ENCODE measurements at places on chromosomes 5 and 9. TPM values are rescaled to one million over a fixed set of nuclear protein-coding genes. Genes with fewer than 3 reads are reported as not detected.
A peak's percentile ranks its signal among the peaks of the same experiment; 100 is the strongest.

Gene ADRA1B
- total RNA-seq: 0.26 TPM

DNA sequence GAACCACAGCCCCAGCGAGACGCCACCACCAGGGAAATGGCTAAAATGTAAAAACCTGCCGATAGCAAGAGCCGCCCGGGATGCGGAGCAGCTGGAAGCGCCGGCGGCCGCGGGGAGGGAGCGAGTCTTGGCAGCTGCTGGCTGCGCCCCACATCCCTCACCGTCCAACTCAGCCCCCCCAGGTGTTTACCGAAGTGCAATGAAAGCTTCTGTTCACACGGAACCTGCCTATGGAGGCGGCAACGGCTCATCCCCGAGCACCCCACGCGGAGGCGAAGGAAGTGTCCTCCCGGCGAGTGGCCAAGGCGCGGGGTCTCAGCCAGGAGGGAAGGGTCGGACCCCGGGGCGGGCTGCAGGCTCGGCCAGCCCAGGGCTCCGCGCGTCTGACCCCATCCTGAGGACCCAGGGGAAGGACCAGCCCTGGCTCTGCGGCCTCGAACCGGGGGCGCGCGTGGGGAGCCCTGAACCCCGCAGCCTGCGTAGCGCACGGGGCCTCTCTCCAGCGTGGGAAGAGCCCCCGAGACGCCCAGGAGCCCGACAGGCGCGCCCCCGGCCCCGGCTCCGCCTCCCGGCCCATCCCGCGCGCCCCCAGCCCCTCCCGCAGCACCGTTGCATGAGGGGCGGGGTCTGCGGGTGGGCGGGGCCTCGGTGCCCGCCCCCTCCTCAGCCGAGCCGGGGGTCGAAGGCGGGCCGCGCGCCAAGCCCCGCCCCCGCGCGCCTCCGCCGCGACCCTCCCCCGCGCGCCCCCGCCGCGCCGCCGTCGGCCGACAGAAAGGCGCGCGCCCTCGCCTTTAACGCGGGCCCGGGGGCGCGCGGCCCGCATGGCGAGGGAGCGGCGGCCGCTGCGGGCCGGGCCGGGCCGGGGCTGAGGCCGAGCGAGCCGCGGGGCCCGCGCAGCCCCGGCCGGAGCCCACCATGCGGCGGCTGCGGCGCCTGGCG lies at the start of gene DIPK1B:
TSS of gene DIPK1B (plus strand) at position 822 of the 939 bp plus-strand sequence. CDS start at position 916, 94 bp downstream.
- H3K4me1 ChIP-seq: peaks cover 23% of the 10 kb centered on the region
- no peak for DNase-seq
- no peak within 1 kb of the TSS for H3K27ac ChIP-seq
- H3K27me3 ChIP-seq: no peaks in the 10 kb centered on the region

GRCh38 chr9:134355561-134356279 lies 29.5 kb downstream of the RXRA start:
- no peaks in the 10 kb centered on the region for H3K27me3 ChIP-seq
- DNase-seq: peak; percentile 78
- no peak overlapping the region for H3K4me3 ChIP-seq
- H3K4me1 ChIP-seq: peaks cover 74% of the 10 kb centered on the region

Gene GPR21
- total RNA-seq: not detected

GRCh38 chr5:55227664-55228430 lies 732 bp upstream of the MCIDAS start:
- DNase-seq: no peak
- peaks cover 35% of the 10 kb centered on the region for H3K4me1 ChIP-seq
- no peaks in the 10 kb centered on the region for H3K27me3 ChIP-seq
- no peaks in the 10 kb centered on the region for H3K36me3 ChIP-seq

DNA sequence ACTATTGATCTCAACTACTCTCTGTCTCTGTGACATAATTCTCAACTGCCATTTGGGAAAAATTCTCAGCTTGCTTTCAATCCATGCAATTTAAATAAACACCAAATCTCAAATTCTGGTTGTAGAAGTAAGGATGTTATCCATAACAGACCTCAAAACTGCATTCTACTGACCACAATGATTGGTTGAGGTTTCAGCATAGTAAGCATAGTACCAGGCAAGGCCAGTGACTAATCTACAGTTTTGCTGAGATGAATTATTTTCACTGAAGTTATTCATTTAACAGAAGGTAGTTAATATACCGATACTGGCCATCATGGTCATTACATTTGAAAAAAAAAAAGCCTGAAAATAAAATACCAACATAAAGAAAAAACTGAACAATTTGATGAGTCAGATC lies 488.0 kb upstream of the CDH18 start:
- no peak for DNase-seq
- no peaks in the 10 kb centered on the region for H3K36me3 ChIP-seq
- H3K27me3 ChIP-seq: no peaks in the 10 kb centered on the region
- H3K4me3 ChIP-seq: no peak overlapping the region
- H3K4me1 ChIP-seq: no peaks in the 10 kb centered on the region

Gene FASTKD3
- total RNA-seq: 9.1 TPM

Gene ALDH1A1
- 87.7 TPM for total RNA-seq

DNA sequence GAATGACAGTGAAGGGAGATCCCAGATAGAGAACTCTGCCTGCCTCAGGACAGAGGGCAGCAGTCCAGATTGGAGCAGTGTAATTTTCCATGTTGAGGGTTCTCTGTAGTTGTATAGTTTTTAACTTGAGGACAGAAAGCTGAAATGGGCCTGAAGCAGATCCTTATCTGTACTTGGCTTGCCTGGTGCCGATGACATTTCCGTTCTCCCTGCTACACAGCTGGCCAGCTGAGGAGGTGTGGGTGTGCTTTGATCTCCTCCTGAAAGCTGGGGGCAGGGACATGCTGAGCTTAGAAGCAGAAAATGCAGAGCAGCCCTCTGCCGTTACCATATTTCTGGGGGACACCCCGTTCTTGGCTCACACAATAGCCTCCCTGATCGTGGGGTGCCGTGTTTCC lies 10.5 kb downstream of the GLRX start:
- H3K4me3 ChIP-seq: no peak overlapping the region
- no peak overlapping the region for H3K27ac ChIP-seq
- H3K36me3 ChIP-seq: no peaks in the 10 kb centered on the region

DNA sequence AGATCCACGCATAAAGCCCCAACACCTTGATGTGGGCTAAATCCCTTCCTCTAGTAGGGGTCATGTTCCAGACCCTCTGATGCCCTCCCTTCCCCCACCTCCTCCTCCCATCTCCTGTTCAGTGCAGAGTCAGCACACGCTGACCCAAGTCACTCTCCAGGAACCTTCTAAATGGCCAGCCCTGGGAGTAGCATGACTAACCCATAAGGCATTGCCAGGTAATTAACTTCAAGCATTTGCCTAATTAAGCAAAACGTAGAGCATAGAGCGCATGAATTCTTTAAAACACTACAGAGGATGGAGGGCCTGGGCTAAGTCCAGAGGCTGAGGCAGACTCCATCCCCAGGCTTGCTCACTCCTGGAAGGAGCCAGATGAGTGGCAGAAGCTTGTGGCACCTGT lies 276.3 kb upstream of the MSX2 start:
- DNase-seq: no peak
- no peaks in the 10 kb centered on the region for H3K36me3 ChIP-seq
- no peaks in the 10 kb centered on the region for H3K4me1 ChIP-seq
- no peaks in the 10 kb centered on the region for H3K27me3 ChIP-seq

- H3K36me3 ChIP-seq: no peaks in the 10 kb centered on the region
- no peaks in the 10 kb centered on the region for H3K4me1 ChIP-seq
- DNase-seq: no peak
- H3K27ac ChIP-seq: no peak overlapping the region
- H3K4me3 ChIP-seq: no peak overlapping the region
- no peaks in the 10 kb centered on the region for H3K27me3 ChIP-seq
These were observed 215.5 kb downstream of the CYLC2 start for GRCh38 chr9:103210607-103211006.

Gene DDX4
- total RNA-seq: not detected

DNA sequence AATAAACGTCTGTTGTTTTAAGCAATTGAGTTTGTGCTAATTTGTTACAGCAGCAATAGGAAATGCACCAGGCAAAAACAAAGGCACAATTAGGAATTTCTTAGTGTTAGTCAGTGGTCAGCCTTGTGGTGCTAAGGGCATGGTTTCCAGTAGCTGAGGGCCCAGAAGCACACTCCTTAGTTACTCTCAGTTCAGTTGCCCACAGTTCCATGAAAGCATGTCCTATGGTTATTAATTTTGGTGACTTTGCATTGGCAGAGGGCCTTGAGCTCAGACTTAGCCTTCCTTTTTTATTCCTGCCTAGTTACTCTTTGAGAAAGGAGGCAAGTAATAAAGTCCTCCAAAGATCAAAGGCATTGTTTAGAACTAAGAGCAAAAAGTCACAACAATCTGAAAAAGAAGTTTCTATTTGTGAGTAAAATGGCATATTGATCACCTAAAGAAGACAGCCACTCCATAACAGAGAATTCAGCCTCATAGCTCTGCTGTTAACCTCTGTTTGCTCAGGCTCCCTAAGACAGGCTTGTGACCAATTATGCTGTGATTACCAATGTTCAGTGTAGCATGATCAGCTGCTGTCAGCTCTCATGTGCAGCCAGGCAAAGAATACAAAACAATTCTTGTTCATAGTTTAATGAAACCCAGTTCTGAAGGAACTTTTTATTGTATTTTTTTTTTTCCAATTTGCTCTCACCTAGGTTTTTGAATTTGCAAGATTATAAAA lies 57.0 kb upstream of the MROH2B start:
- no peaks in the 10 kb centered on the region for H3K36me3 ChIP-seq
- no peak for DNase-seq
- no peaks in the 10 kb centered on the region for H3K4me1 ChIP-seq

- H3K4me3 ChIP-seq: no peak overlapping the region
- no peak for DNase-seq
- peaks cover 8% of the 10 kb centered on the region for H3K4me1 ChIP-seq
- H3K27ac ChIP-seq: no peak overlapping the region
- H3K27me3 ChIP-seq: no peaks in the 10 kb centered on the region
- H3K36me3 ChIP-seq: no peaks in the 10 kb centered on the region
These were observed 2.6 kb upstream of the GRIN1 start for GRCh38 chr9:137136261-137136880.

DNA sequence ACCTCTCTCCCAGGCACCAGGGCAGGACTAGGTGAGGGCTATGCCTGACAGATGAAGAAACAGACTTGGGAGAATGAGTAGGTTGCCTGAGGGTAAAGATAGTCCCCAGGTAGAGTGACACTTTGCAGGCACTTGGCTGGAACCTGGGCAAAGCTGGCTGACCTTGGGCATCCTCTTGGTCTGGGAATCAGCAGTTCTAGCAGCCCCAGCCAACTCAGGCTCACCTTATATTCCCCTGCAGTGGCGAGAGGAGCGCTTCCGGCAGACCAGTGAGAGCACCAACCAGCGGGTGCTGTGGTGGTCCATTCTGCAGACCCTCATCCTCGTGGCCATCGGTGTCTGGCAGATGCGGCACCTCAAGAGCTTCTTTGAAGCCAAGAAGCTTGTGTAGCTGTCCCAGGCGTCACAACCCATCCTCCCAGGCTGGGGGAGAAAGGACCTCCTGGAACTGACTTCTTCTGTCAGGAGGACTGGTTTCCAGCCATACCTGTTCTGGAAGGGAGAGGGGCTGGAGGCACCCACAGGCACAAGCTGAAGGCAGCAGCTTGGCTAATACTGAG lies 3.1 kb downstream of the TMED9 start:
- no peaks in the 10 kb centered on the region for H3K27me3 ChIP-seq
- H3K4me1 ChIP-seq: peaks cover 42% of the 10 kb centered on the region
- H3K27ac ChIP-seq: no peak overlapping the region

Gene ASTN2
- 9.6 TPM for total RNA-seq

DNA sequence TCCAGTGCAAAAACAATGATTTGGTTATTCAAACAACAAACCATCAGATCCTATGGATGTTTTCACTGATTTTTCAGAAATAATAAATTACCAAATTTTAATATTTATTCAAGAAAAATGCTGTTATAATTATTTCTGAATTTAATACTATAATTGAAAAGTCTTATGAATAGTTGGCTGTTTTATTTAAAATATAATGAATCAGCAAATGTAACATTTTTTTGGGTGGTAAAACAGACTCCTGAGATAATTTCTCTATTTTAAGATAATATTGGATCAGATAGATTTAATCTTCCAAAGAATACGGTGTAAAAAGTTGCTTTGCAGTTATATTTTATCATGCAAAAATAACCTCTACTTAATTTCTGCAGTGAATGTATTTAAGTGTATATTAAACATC lies 5.3 kb upstream of the GOLGA1 start:
- no peak overlapping the region for H3K27ac ChIP-seq
- H3K36me3 ChIP-seq: no peaks in the 10 kb centered on the region
- H3K4me3 ChIP-seq: no peak overlapping the region
- H3K4me1 ChIP-seq: peaks cover 8% of the 10 kb centered on the region
- no peaks in the 10 kb centered on the region for H3K27me3 ChIP-seq

Gene PCDHGA8
- total RNA-seq: 10.2 TPM
